ENCODE measurements at places on chromosomes 1 and 21.

GRCh38 chr1:173432331-173432730 lies 44.8 kb upstream of the PRDX6 start:
- no peak for DNase-seq

DNA sequence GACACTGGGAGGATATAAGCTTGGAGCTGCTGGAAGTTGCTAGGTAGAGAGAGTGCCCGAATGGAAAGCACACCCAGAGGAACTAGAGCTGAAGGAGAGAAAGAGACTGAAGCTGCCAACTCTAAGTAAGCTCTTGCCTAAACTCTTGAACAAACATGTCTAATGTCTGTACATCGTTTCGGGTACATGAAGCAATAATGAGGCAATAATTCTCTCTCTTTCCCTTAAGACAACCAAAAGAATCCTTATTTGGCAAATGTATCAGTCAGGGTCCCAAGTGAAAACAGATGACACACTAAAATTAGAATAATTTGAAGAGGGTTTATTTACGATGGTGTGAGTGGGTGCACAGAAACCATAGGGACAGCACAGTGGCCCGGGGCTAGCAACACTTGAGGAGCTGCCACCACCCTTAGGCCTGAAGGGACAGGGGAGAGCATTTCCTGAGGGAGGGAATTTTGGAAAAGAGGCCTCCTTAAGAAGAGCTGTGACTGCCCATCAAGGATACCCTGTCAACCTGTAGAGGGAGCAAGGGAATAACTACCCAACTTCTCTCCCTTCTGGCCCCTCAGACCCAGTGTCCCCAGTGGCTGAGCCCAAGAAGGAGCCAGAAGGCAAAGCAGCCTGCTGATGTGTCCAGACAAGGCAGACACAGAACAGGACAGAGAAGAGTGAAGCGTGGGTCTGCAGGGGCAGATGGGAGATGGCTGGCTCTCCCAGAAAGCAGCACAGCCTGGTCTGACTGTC lies 36.1 kb upstream of the KHDRBS1 start:
- no peak for DNase-seq

DNA sequence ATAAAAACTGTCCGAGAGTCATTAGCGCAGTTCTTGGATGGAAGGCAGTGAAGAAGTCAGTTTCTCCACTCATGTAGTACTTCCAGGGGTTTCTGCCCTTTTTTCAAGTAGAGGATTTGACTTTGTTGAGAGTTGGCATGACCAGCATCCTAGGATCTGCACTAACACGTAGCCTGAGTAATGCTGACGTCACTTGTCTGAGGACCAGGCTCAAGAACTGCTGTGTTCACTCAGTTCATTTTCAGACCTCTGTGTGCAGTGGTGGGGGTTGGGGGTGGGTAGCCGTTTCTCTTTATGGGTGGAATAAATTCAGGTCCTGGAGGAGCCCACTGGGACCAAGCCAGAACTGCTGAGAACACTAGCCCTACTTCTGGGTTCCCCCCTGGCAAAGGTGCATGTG lies 53.3 kb downstream of the MRPS6 start:
- no peak for DNase-seq

GRCh38 chr1:32962248-32962896 lies 2.2 kb downstream of the RNF19B start:
- no peak for DNase-seq

GRCh38 chr1:177210071-177210470 lies 39.3 kb downstream of the BRINP2 start:
- DNase-seq: no peak

GRCh38 chr1:1311107-1312104 lies 3.0 kb downstream of the PUSL1 start:
- no peak for DNase-seq

DNA sequence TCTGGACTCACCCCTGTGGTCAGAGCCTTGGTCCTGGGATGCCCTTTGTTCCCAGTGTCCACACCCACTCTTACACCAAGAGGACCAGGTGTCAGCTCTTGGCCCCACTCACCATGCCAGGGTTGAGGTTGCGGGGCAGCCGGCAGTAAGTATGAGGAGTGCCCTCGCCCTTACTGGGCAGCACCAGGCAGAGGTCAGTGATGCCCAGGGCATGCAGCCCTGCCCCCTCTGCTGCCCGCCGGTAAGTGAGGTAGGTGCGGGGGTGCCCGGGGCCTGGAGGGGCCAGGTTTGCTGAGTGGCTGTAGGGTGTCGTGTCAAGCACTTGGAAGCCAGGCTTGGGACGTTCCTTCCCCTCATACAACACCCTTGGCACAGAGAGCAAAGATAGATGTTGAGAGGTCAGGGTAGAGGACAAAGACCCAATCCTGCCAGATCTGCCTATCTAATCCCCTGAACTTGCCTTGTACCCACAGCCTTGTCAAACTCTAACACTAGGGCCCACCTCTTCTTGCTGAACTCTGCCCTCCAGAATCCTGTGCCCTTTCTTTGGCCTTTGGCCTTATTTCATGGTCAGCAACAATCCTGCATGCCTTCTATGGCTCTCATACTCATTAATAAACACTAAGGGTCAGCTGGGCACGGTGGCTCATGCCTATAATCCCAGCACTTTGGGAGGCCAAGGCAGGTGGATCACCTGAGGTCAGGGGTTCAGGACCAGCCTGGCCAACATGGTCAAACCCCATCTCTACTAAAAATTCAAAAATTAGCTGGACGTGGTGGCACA lies 3.6 kb downstream of the DENND4B start:
- no peak for DNase-seq

DNA sequence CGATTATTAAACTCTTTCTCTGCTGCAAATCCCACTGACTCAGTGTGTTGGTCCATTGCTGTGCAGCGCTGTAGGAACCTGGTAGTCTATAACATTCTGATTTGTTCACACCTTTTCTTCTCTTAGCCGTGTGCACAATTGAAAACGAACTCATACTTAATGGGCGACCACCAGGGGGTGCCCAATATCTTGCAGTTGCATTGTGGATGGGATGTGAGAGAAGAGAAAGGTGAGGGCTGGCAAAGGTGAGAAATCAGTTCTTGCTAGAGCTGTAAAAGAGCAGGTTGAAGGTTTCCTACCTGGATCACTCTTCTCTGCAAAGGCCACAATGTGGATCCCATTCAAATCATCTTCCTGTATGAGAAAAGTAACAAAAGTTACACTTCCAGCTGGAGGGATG lies 51.0 kb downstream of the CASQ2 start:
- DNase-seq: peak; percentile 28

GRCh38 chr1:154351363-154352068 lies 26.2 kb downstream of the ATP8B2 start:
- DNase-seq: peak; percentile 91

GRCh38 chr1:101388904-101389546 lies 152.2 kb downstream of the S1PR1 start:
- no peak for DNase-seq

Measured in NCI-H2171 treated with DMSO at 0.1 percent for 48 hours (cell line).